ENCODE measurements at places on chromosomes 7 and 10. TPM values are rescaled to one million over a fixed set of nuclear protein-coding genes. Genes with fewer than 3 reads are reported as not detected.

The CD36 gene
- total RNA-seq, result 4.0 TPM

The ZNRF2 gene
- total RNA-seq, result 29.4 TPM

The FGL2 gene
- total RNA-seq, result 7.0 TPM

The GRM3 gene
- total RNA-seq, result not detected

The TAS2R40 gene
- total RNA-seq, result not detected

- H3K27me3 ChIP-seq, result no peaks in the 10 kb centered on the region
- no peak overlapping the region for H3K27ac ChIP-seq
- peaks cover 2% of the 10 kb centered on the region for H3K4me1 ChIP-seq
- peaks cover 63% of the 10 kb centered on the region for H3K36me3 ChIP-seq
- no peak overlapping the region for H3K4me3 ChIP-seq
Observed at GRCh38 chr7:133936074-133936473, 191.1 kb upstream of the LRGUK start.

DNA sequence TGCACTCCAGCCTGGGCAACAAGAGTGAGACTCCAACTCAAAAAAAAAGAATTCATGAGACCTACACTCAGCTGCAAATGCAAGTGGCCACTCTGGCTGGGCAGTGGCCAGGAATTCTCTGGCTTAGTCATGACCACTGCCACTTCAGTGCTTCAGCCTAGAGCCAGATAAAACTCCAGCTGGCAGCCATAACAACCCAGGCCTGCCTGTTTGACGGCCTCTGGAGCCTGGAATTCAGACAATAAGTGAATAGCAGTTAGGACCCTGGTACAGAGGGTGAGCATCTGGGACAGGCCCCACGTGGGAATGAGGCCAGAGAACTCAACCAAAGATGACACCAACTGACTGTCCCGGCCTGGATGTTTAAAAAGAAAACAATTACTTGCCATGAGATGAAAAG, 18.9 kb downstream of the RCC1L start:
- H3K27ac ChIP-seq, result no peak overlapping the region
- H3K27me3 ChIP-seq, result no peaks in the 10 kb centered on the region
- no peak for DNase-seq
- H3K4me3 ChIP-seq, result no peak overlapping the region
- no peaks in the 10 kb centered on the region for H3K4me1 ChIP-seq
- no peaks in the 10 kb centered on the region for H3K36me3 ChIP-seq

DNA sequence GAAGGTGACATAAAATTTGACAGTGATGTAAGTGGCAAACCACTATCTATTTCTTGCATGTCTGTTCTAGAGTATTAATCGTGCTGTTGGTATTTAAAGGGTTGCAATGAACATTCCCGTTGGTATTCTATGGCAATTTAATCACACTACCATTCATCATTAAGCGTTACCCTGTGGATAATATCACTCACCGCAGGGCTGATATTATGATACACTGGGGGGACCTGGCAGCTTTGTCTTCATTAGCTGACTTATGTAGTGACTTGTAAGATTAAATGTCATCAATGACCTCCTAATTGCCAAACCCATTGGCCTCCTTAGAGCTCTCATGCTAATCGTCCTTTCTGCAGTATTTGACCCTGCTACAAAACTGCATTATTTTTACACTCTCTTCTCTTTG, 624.5 kb upstream of the VSTM2A start:
- DNase-seq, result no peak
- no peaks in the 10 kb centered on the region for H3K4me1 ChIP-seq
- H3K4me3 ChIP-seq, result no peak overlapping the region

DNA sequence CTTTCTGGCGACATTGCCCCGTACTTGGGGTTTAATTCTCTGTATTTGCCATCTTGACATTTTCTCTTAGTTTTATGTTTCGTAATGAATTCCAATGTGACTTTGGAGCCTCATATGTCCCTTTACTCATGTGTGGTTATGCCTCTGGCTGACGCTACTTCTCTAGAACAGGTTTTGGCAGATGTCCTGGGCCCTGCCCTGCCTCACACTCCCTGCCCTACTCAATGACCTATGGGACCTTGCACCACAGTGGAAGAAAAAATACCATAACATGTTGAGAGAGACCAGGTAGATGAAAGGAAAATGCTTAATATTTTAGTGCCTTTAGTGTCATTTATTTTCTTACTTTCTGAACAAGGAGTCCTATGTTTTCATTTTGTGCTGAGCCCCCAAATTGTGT, 400.5 kb downstream of the TFEC start:
- H3K27me3 ChIP-seq, result peaks cover 3% of the 10 kb centered on the region
- H3K4me1 ChIP-seq, result no peaks in the 10 kb centered on the region
- H3K27ac ChIP-seq, result no peak overlapping the region
- H3K4me3 ChIP-seq, result no peak overlapping the region
- no peak for DNase-seq
- no peaks in the 10 kb centered on the region for H3K36me3 ChIP-seq

GRCh38 chr10:13079776-13080050, 20.2 kb upstream of the OPTN start:
- DNase-seq, result no peak
- H3K36me3 ChIP-seq, result peaks cover 38% of the 10 kb centered on the region
- peaks cover 24% of the 10 kb centered on the region for H3K27me3 ChIP-seq
- no peak overlapping the region for H3K27ac ChIP-seq
- H3K4me1 ChIP-seq, result no peaks in the 10 kb centered on the region

- no peaks in the 10 kb centered on the region for H3K4me1 ChIP-seq
- peaks cover 18% of the 10 kb centered on the region for H3K36me3 ChIP-seq
- DNase-seq, result no peak
Observed at GRCh38 chr7:45983720-45984255, 62.7 kb upstream of the IGFBP3 start.

GRCh38 chr10:104367904-104368303, 14.3 kb downstream of the CFAP58 start:
- H3K27ac ChIP-seq, result no peak overlapping the region
- peaks cover 4% of the 10 kb centered on the region for H3K36me3 ChIP-seq
- peaks cover 13% of the 10 kb centered on the region for H3K27me3 ChIP-seq
- no peak for DNase-seq
- no peak overlapping the region for H3K4me3 ChIP-seq

DNA sequence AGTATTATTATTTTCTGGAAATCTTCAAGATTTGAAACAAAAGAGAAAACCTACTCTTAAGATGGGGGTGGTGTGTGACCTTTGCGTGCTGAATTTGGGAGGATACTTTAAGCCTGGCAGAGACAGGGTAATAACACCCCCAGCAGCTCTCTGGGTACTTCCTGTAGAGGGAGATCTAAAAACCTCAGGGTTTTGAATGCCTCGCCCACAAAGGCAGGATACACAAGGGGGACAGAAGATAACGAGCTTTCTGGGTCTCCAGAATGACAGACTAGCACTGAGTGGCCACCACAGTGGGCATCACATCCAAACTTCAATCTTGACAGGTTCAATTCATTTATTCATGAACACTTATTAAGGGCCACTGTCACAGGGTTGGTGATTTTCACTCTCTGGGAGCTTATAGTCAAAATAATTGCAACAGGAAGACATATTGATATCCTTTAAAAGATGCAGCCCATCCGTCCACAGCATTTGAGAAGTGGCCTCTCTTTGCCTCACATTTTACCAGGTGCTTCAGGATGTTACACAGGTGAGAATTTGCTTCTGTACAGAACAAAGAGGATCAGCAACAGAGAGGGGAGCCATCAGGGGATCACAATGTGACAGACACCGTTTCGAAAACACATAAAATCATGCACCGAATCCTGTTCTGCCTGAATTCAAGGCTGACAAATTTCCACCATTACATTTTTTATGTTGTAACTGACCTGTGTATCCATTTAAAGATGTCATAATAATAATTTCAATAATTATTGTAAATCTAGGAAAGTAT, 14.3 kb downstream of the CPA1 start:
- H3K36me3 ChIP-seq, result peaks cover 4% of the 10 kb centered on the region
- H3K27ac ChIP-seq, result peak overlapping the region; percentile 98
- DNase-seq, result peak; percentile 81
- no peaks in the 10 kb centered on the region for H3K27me3 ChIP-seq
- peak overlapping the region; percentile 89 for H3K4me3 ChIP-seq
- peaks cover 45% of the 10 kb centered on the region for H3K4me1 ChIP-seq

GRCh38 chr10:91103384-91104192, 116.9 kb upstream of the PCGF5 start:
- DNase-seq, result no peak
- H3K4me3 ChIP-seq, result no peak overlapping the region
- H3K27ac ChIP-seq, result no peak overlapping the region

DNA sequence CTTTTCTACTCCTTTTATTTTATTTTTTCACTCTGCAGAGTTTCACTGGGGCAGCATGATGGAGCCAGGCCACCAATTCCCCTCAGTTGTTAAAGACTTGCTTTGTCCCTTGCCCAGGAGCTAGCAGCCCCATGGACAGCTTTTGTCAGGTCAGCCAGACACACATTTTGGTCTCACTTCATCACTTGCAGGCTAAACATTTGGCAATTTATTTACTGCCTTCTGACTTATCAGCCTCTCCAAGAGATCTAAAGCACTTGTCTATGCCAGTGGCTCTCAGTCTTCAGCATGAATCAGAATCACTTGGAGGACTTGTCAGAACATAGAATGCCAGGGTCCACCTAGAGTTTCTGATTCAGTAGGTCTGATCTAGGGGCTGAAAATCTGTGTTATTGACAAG, 66.4 kb upstream of the GDF10 start:
- no peaks in the 10 kb centered on the region for H3K27me3 ChIP-seq
- no peaks in the 10 kb centered on the region for H3K36me3 ChIP-seq
- peaks cover 12% of the 10 kb centered on the region for H3K4me1 ChIP-seq
- DNase-seq, result no peak
- H3K27ac ChIP-seq, result no peak overlapping the region
- no peak overlapping the region for H3K4me3 ChIP-seq

GRCh38 chr10:88672041-88672440, 7.8 kb downstream of the LIPF start:
- no peak for DNase-seq
- peaks cover 2% of the 10 kb centered on the region for H3K27me3 ChIP-seq
- no peaks in the 10 kb centered on the region for H3K4me1 ChIP-seq

GRCh38 chr7:147053746-147054145, 937.1 kb downstream of the CNTNAP2 start:
- no peak overlapping the region for H3K27ac ChIP-seq
- no peaks in the 10 kb centered on the region for H3K4me1 ChIP-seq
- H3K36me3 ChIP-seq, result no peaks in the 10 kb centered on the region
- DNase-seq, result no peak

- peaks cover 40% of the 10 kb centered on the region for H3K4me1 ChIP-seq
- DNase-seq, result no peak
- H3K27me3 ChIP-seq, result no peaks in the 10 kb centered on the region
- H3K4me3 ChIP-seq, result no peak overlapping the region
- no peaks in the 10 kb centered on the region for H3K36me3 ChIP-seq
- peak overlapping the region; percentile 85 for H3K27ac ChIP-seq
Observed at GRCh38 chr7:106068538-106068961, 43.6 kb downstream of the SYPL1 start.

Measured in naive thymus-derived CD8-positive, alpha-beta T cell (primary cell).